ENCODE measurements at places on chromosomes 5 and 9. TPM values are rescaled to one million over a fixed set of nuclear protein-coding genes. Genes with fewer than 3 reads are reported as not detected.

SPOCK1 gene
- 4.6 TPM for polyA plus RNA-seq

LECT2 gene
- polyA plus RNA-seq = not detected

ARSI gene
- polyA plus RNA-seq = 8.2 TPM

TAF11L5 gene
- polyA plus RNA-seq = not detected

C1QTNF2 gene
- polyA plus RNA-seq = 21.0 TPM

FASTKD3 gene
- polyA plus RNA-seq = 8.6 TPM

DNA sequence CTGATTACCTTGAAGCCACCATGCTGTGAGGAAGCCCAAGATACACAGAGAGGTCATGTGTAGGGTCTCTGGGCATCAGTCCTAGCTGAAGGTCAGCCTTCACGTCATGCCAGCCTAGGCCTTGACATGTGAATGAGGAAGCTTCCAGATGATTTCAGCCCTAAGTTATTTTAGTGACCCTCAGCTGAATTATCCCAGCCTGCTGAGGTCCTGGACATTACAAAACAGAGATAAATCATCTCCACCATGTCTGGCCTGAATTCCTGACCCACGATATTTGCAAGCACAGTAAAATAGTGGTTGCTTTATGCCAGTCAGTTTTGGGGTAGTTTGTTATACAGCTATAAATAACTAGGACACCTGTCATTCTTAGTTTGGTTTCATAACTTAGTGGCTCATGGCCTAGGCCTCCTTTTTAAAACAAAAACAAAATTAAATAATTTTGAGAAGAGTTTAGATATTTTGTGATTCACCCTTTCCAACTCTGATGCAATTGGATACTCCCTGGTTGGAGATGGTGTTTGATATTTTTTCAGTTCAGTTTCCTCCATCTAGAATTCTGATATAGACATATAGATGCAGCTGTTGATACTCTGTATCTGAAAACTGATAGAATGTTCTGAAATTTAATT, 571.3 kb upstream of the CLINT1 start:
- DNase-seq = no peak

- DNase-seq = peak; percentile 12
Measured at GRCh38 chr5:55868846-55869245, 17.7 kb downstream of the IL31RA start.

DNA sequence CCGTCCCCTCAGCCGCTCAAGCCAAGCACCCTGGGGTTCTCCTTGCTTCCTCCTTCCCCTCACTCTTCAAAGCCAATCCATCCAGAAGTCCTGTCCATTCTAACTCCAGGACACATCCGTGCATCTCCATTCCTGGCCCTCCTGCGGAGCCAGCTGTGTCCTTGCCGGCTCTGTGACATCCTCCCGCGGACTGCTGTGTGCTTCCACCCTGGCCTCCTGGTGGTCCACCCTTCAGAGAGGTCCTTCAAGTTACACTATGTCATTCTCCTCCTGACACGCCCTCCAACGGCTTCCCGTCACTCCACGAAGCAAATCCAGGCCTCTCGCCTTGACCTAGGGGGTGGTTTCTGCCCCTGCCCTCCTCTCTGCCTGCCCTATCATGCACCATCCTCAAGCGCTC, 13.0 kb upstream of the SCGB3A1 start:
- no peak for DNase-seq

DNA sequence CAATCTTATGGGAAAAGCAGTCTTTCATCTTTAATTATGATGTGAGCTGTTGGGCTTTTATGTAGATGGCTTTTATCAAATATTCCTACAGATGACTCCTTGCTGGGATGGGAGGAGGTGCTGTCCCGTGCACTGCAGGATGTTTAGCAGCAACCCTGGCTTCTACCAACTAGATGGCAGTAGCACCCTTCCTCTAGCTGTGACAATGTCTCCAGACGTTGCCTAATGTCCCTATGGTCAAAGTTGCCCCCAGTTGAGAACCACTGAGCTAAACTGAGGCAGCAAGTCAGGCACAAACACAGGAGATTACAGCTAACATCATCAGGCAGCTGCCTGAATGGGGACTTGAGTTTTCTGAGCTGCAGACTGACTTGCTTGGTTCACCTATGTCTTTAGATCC, 401.9 kb upstream of the PDE4D start:
- DNase-seq = no peak

DNA sequence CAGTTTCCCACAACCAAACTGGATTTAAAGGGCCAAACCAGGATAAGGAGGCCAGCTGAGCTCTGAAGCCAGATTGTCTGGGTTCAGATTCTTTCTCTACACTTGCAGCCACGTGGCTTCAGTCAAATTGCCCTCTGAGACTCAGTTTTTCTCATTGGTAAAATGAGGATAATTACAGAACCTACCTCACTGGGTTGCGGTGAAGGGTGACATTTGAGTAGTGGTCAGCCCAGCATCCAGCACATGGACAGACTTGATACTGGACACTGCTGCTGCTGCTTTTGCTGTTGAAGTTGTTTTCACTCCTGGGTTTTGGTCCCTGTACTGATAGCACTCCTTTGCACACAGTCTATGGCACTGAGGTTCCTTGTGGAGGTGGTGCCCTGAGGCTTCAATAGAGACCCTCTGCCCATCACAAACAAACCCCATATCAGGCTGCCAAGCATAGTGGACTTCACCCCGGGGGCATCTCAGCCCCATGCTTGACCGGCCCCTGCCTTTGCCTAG, 25.7 kb upstream of the CDKN2AIPNL start:
- DNase-seq = no peak

GRCh38 chr5:131394128-131394527, 130.3 kb downstream of the CDC42SE2 start:
- no peak for DNase-seq

- DNase-seq = no peak
Measured at GRCh38 chr5:64939772-64940510, 171.2 kb downstream of the CWC27 start.

DNA sequence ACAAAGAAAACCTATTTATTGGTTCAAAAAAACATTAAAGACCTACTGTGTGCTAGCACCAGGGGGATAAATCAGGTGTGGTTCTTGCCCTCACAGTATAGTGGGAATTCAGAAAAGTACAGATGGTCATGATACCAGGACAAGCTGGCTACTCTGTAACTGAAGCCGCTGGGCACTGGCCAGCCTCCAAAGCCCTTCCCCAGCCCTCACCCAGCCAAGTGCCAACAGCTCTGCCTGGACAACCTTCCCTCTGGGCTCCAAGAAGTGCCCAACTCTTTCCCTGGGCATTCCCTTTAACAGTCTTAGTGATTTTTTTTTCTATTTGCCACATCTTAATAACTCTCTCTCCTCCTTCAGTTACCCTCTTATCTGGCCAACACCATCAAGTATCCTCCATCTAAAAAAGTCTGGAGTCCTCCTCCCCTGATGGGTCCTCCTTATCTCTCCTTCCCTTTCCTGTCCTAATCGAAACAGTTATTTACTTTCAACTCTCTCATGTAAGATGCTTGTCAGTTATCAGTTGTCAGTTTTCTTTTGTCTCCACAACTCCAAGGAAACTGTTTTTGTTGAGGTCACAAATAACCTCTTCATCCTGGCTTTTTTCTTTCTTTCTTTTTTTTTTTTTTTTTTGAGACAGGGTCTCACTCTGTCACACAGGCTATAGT, 13.3 kb upstream of the SEPTIN8 start:
- no peak for DNase-seq

GRCh38 chr5:3191585-3191984, 404.0 kb upstream of the IRX1 start:
- DNase-seq = no peak

DNA sequence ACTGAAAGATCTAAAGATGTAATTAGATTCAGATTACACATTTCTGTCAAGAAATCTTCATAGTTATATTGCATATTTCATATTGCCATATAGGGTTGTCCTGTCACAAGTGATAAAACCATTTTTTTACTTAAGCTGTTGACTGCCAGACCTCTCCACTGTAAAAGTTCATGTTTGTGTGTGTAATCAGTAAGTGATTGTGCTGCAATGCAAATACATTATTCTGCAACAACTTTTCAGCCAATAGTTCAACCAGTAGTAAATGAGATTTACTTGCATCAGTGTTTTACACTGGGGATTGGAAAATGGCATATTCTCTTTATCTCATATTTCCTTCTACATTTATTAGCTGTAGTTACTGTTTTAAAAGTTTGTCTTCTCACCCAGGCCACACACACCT, 603.9 kb upstream of the RORB start:
- no peak for DNase-seq

DNA sequence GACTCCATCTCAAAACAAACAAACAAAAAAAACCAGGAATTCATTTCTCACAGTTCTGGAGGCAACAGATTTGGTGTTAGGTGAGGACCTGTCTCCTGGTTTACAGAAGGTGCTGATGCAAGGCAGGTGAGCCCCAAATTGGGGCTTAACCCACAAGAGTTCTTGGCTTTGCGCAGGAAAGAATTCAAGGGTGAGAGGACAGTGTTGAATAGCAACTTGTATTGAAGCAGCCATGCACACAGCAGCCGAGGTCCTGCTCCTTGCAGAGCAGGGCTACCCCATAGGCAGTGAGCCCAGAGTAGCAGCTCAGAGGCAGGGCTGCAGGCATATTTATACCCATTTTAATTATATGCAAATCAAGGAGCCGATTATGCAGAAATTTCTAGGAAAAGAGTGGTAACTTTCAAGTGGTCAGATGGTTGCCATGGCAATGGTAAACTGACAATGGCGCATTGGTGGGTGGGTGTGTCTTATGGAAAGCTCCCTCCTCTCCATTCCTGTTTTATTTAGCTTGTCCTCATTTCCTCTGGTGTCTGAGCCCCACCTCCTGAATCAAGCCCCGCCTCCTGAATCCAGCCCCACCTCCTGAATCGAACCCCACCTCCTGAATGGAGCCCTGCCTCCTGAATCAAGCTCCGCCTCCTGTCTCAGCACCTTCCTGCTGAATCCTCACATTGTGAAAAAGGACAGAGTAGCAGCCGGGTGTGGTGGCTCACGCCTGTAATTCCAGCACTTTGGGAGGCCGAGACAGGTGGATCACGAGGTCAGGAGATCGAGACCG, 34.5 kb upstream of the COL5A1 start:
- DNase-seq = no peak

- no peak for DNase-seq
Measured at GRCh38 chr5:124512952-124513632, 233.3 kb downstream of the ZNF608 start.

DNA sequence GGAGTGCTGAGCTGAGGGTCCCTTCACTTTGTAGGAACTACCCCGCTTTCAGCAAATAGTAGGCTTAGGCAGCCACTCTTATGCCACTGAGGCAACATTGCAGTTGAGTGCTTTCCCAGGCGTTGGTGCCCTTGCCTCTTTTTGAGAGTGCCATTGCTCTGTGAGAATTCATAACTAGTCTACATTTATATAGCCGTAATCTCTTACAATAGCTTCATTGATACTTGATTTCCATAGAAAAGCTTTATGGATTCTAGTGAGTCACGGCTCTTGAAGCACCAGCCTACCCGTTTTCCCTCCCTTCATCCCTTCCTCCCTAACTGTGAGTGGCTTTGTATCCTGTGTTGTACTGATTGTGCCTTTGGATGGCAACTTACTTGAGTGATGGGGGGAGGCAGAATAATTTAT, 283.9 kb downstream of the AOPEP start:
- DNase-seq = no peak

DNA sequence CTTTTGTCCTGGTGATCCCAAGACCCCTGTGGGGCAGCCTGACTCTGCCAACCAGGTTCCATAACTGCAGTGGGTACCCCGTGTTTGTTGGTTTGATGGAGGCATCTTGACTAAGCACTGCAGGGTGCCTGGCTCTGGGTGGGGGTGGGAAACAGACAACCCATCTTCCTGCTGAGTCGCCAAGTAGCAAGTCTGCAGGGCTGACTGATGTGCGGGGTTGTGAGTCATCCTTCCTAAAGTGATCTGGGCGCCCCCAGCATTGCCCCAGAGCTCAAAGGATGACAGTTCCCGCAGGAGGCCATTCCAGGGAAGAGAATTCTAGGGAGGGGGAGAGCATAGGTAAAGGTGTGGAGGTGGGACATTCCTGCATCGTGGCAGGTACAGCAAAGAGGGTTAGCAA, 23.5 kb downstream of the DAB2IP start:
- DNase-seq = no peak

- DNase-seq = no peak
Measured at GRCh38 chr5:180787711-180788431, 14.7 kb downstream of the MGAT1 start.

- no peak for DNase-seq
Measured at GRCh38 chr9:34983209-34983608, 6.3 kb upstream of the DNAJB5 start.

All from hindlimb muscle (tissue), 1 donor.